ENCODE measurements at places on chromosomes 11 and 22. TPM values are rescaled to one million over a fixed set of nuclear protein-coding genes. Genes with fewer than 3 reads are reported as not detected.

GRCh38 chr11:95067841-95068219, 1.1 kb downstream of the SRSF8 start:
- no peak for DNase-seq

GRCh38 chr11:72899238-72899637, 85.0 kb downstream of the ATG16L2 start:
- DNase-seq = no peak

- no peak for DNase-seq
Measured at GRCh38 chr11:125005491-125005890, 51.5 kb downstream of the CCDC15 start.

DNA sequence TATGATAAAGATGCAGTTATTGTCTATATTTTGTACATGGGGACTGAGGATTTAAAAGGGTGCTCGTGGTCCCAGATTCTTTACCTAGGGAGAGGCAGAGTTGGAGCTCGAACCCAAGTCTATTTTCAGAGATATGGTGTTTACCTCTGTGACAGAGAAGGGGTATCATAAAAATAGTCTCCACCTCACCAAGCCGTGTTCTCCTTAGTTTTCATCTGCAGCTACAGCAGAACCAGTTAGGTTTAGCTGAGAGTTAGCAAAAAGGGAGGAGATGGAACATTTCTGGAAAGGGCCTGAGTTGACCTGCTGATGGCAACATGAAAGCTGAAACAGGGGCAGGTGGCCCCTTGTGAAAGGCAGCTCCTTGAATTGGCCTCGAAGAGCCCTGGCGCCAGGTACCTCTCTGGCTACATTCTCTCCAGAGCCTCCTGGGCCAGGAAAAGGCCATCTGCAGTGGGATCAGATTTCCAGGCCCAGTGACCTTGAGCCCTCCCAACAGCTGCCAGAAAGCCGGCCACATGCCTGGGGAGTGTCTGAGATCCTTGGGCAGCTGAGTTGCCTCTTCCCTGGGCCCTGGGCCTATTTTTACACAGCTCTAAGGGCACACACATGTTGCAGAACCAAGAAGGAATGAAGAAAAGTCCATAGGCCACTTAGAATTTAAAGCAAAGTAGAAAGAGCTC, 136.6 kb downstream of the NAV2 start:
- peak; percentile 89 for DNase-seq

GRCh38 chr11:82998697-82999096, 73.0 kb downstream of the RAB30 start:
- DNase-seq = no peak

DNA sequence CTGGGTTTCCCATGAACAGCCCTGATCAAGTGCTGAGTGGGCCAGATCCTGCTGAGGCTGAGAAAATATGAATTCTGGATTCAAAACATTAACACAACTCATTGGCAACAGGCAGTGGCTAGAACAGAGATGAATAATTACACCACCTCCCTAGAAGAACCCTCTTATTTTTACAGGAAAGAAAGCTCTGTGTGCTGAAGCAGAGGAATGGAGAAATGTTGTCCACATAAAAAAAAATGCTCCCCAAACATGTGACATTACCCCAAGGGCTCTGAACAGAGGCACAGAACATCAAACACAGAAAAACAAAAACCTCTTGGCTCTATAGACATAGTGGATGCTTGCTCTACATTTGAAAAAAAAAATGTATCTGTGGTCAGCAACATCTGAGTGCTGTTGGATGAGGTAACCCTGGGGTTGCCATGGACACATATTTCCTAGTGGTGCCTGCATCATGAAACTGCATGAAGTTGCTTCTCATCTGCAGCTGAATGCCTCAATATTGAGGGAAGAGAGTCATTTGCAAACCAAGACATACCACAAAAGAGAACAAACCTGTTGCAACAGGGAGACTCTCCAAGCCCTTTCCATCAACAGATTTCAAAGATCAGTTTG, 98.8 kb downstream of the SNX19 start:
- peak; percentile 77 for DNase-seq

- no peak for DNase-seq
Measured at GRCh38 chr22:47853750-47854149, 1091.3 kb downstream of the TBC1D22A start.

DNA sequence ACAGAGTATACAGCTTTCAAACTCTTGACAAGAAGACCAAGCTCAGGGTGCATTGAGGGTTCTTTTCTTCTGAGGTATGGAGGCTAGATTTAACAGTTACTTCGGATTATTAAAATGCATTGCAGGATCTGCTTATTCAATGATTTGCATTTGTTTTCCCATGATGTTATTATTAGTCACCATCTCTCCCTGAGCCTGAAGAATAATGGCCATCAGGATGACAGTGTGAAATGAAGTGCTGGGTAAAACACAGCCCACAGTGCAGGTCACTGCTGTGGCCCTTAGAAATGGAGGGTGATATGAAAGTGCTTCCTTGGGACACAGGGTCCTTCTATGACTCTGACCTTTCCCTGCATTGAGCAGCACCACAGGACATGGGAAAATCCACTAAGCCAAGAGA, 40.0 kb downstream of the TECTA start:
- DNase-seq = no peak

DNA sequence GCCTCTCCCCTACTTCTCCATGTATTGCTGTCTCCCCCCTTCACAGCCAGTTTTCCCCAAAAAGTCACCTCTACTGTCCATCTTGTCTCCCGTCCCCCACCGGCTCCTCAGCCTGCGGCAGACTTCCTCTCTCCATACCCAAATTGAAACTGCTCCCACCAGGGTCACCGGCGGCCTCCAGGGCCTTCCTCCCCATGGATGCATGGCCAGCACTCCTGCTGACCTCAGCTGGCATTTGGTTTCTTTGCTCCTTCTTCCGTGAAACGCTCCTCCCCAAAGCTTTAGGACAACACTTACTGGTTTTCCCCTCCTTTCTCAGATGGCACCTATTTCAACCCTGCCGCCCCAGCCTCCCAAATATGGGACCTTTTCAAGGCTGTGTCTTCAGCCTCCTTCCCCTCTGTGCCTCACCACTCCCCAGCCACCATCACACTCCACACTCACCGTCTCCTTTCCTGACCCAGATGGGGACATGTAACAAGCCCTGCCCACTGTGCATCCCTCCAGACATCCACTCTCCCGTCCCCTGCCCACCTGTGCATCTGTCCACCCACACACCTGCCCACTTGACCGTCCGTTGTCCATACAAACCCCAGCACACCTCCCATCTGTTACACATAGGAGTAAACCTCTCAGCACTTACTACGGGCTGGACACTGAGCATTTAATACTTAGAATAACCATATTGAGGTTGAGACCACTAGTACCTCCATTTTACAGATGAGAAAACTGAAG, 21.5 kb upstream of the ACR start:
- DNase-seq = no peak

GRCh38 chr11:111982019-111982464, 43.2 kb upstream of the DLAT start:
- peak; percentile 80 for DNase-seq

- DNase-seq = no peak
Measured at GRCh38 chr11:21658654-21659193, 534.2 kb upstream of the ANO5 start.

GRCh38 chr22:19376971-19377370, 54.6 kb downstream of the HIRA start:
- DNase-seq = no peak

- DNase-seq = no peak
Measured at GRCh38 chr11:75810637-75811390, 4.2 kb upstream of the UVRAG start.

- peak; percentile 95 for DNase-seq
Measured at GRCh38 chr11:119664063-119664572, 64.9 kb downstream of the NECTIN1 start.

DNA sequence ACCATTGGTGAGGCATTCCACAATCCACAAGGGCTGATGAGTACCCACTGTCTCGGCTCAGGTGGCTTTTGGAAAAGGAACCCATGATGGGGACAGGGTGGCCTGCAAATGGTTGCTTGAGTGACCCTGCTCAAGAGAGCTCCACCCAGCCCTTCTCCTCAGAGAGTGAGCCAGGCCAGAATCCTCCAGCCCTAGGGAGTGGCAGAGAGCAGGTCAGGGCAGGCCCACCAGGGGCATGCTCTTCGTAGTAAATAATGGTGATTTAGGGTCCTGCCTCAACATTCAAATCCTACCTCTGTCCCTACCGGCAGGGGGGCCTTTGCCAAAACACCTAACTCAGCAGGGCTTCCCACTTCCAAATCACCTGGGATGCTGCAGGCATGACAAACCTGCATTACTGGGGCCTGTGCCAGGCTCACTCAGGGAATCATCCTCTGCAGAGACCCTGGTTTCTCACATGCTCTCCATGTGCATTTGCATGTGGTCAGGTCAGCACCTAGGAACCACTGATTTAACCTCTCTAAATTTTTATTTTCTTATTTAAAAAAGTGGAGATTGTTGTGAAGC, 17.3 kb upstream of the TP53I11 start:
- DNase-seq = no peak

GRCh38 chr11:42595876-42596275, 715.9 kb upstream of the API5 start:
- DNase-seq = no peak

DNA sequence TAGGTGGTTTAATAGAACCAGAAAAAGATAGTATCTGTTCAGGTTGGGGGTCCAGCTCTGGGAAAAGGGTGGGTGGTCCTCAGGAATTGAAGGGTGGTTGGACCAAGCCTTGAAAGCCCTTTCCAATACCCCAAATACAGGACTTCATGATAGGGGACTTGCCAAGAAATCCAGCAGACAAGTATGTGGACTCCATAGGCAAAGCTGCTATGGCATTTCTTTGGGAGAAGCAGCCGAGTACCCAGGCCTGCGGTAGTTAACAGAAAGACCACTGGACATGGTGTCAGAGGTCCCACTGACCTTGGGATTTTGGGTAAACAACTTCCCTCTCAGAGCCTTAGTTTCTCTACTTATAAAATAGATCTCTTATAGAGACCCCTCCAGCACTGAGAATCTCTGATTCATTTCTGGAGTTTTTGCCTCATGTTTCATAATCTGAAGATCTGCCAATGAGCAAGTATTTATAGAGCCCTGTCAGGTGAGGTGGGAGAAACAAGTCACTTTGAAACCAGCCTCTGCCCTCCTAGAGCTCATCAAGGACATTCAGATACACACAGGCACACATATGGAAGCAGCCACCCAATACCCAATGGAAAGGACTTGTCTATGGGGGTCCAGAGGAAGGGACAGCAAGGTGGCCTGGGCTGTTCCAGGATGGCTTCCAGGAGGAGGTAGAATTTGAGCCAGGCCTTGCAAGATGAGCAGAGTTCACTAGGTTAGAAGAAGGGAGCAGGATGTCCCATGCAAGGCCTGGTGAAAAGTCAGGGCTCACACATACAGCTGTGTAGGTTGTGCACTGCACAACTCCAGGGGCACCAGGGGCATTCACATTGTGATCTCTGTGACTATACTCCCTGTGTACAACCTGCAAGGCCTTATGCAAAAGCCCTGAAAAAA, 31.0 kb upstream of the ACCSL start:
- DNase-seq = no peak

- peak; percentile 37 for DNase-seq
Measured at GRCh38 chr11:124115782-124116616, 749 bp downstream of the VWA5A start.

DNA sequence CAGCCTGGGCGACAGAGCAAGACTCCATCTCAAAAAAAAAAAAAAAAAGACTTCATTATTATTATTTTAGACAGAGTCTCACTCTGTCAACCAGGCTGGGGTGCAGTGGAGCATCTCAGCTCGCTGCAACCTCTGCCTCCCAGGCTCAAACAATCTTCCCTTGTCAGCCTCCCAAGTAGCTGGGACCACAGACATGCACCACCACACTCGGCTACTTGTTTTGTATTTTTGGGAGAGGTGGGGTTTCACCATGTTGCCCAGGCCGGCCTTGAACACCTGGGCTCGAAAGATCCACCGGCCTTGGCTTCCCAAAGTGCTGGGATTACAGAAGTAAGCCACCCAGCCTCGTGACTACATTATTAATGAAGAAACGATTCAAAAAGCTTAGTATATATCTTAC, 5.3 kb upstream of the TYMP start:
- no peak for DNase-seq

- DNase-seq = peak; percentile 18
Measured at GRCh38 chr11:128772814-128773213, 78.9 kb downstream of the FLI1 start.

DNA sequence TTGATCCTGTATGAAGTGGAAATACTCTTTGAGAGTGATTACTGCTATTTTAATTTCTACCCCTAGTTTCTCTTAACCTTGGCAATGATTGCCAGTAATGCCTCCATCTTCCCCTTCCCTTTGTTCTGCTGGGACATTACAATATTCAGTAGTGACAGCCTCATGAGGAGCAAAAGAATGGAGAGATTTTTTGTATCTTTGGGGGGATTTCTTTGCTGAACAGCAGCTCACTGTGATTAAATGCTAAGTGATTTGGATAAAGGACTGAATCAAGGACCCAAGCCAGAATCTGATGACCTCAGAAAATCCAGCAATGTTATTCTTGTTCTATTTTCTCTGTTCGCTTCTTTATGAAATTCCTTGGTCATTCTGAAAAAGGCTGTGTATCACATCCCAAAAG, 7.0 kb upstream of the SLC1A2 start:
- DNase-seq = no peak

- peak; percentile 45 for DNase-seq
Measured at GRCh38 chr11:60251485-60252212, 8.7 kb upstream of the MS4A4E start.

DNA sequence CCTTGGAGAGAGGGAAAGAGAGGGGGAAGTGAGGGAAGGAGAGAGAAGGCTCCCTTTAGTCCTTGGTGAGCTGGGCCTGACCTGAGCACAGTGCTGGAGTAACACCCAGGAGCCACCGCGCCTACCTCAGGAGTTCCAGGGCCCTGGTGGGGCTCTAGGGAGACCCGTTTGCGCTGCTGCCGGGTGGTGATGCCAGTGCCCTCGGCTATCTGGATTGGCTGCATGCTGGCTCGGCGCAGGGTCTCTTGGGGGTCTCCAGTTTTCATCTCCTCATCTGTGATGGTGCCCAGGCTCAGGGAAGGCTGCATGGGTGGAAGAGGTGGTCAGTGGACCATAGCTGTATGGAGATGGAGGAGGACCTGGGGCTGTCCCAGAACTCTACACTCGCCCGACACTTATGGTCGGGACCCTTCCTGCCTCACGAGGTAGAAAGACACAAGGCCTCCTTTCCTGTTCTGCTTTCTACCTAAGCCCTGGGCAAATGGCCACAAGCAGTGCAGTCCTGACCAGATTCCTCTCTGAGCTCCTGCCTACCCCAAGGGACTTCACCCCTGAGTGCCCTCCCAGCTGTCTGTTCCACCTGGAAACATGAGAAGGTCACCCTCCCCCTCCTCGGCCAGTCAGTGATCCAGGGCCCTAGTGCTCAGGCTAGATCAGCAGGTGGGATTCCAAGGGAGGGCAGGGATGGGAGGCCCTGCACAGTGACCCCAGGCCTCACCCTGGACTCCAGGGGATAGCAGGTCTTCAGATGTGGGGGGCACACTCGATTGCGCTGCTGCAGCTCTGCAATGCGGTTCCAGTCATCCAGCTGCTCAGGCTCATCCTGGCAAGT, 6.0 kb downstream of the IL18BP start:
- DNase-seq = no peak

GRCh38 chr11:44029977-44030911, 17.5 kb upstream of the ACCSL start:
- DNase-seq = peak; percentile 69

CDON gene
- 35.2 TPM for total RNA-seq

MS4A12 gene
- not detected for total RNA-seq

CYP2D6 gene
- 0.41 TPM for total RNA-seq

SYT7 gene
- total RNA-seq = 6.5 TPM

GNG3 gene
- not detected for total RNA-seq

PUS3 gene
- total RNA-seq = 7.2 TPM

CRYBA4 gene
- not detected for total RNA-seq

OR52I2 gene
- total RNA-seq = not detected

SELENOH gene
- total RNA-seq = 73.2 TPM
